ENCODE measurements at places on chromosomes 13 and 19.

- no peak for DNase-seq
These were observed 14.0 kb downstream of the SYMPK start for GRCh38 chr19:45848922-45849321.

DNA sequence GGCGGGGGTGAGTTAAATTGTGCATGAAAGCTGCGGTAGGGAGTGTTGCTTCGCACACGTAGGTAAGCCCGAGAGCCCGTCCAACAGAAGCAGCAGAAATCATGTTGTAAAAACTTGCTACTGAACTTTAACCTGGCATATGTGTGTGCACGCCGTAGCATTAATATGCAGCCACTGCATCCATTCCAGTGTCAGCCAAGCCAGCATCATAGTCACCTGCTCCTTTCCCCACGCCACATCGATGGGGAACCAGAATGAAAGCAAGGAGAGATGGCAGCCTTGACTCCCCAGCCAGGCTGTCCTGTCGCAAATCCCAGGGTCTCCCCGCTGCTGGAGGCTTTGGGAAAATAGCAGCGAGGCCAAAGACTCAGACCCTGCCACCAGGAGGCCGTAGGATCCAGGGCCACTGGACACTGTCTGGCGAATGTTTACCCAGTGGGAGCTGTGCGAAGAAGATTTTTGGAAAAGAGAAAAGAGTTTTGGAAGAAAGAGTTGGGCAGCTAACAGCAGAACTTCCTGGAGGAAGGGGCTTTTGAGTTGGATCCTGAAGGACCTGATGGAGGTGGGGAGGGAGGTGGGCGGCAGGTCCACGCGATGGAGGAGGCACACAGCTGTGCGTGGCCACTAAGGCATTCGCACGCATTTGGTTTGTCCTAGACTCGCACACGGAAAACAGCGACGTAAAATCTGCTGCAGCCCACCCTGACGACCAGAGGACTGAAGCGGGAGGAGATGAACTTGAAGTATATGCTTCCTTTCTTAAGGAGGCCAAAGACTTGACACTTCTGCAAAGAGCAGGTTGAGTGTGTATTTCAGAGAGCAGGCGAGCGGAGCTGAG, 48.7 kb upstream of the RANBP3 start:
- DNase-seq, result no peak

DNA sequence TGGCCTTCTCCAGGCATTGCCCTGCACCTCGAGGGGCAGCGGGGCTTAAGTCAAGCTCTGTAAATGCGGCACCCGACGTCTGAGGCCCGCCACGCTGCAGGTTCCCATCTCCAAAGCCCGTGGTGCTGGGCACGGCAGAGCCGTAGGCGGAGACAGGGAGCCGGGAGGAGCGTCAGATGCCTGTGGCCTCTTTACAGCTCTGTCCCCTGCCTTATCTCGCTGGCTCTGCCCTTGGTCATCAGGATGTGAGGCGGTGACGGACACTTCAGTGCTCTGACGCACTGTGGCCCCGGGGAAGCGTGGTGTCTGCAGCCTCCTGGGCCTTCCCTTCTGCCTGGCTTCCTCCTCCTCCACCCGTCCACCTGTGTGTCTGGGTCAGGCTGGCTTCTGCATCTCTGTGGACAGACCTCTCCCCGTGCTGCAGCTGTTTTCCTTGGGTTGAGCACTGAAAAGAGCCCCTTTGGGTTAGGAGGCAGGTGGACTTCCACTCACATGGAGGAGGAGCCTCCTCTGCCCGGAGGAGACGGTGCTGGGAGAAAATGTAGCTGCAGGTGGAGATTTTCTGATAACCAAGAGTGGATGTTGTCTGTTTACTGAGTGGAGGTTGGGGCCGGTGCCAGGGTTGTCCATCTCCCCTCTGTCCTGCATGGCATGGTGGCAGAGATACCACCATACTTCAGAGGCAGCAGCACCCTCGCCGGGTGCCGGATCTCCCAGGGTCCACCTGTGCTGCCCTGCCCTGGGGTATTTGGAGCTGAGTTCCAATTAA, 14.6 kb downstream of the MCF2L start:
- no peak for DNase-seq

GRCh38 chr19:48396824-48397176, 3.3 kb downstream of the GRIN2D start:
- DNase-seq, result no peak

GRCh38 chr19:45952686-45953505, 20.8 kb downstream of the NOVA2 start:
- peak; percentile 59 for DNase-seq

DNA sequence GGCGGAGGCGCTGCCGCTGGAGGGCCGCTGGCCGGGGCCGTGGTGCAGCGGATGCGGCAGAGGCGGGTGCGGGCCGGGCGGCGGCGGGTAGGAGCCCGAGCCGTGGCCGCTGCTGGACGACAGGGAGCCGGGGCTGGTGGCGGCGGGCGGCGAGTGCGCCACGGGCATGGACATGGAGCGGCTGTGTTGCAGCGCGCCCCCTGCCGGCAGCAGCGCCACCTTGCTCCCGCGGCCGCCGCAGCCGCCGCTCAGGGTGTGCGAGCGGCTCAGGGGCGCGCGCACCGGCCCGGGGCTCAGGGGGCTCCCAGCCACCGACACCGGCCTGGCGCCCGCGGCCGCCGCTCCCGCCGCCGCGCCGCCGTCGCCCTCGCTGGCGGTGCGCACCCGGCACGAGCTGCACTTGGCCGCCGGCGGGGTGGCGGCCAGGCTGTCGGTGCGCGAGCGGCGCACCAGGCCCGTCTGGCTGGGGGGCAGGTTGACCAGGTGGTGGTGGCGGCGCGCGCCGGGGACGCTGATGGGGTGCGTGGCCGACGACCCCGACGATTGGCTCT, 1.7 kb downstream of the IRS2 start:
- peak; percentile 57 for DNase-seq

DNA sequence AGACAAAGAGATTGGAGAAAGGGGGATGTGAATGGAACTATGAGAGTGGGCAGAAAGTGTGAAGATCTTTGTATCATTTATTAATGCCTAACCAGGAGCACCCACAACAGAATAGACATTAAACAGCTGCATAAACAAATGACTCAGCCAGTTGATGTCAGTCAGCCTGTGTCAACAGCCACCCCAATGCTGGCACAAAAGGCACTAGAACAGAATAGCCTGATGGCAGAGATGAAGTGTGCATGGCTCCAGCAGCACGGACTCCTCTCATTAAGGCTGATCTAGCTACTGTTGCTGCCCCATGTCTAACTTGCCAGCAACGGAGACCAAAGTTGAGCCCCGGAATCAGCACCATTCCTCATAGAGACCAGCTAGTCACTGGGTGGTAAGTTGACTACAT, 7.8 kb downstream of the CPB2 start:
- DNase-seq, result no peak

- no peak for DNase-seq
These were observed 7.9 kb upstream of the PEAK3 start for GRCh38 chr19:2289714-2290435.

GRCh38 chr13:50153401-50153800, 138.2 kb downstream of the KCNRG start:
- DNase-seq, result no peak

DNA sequence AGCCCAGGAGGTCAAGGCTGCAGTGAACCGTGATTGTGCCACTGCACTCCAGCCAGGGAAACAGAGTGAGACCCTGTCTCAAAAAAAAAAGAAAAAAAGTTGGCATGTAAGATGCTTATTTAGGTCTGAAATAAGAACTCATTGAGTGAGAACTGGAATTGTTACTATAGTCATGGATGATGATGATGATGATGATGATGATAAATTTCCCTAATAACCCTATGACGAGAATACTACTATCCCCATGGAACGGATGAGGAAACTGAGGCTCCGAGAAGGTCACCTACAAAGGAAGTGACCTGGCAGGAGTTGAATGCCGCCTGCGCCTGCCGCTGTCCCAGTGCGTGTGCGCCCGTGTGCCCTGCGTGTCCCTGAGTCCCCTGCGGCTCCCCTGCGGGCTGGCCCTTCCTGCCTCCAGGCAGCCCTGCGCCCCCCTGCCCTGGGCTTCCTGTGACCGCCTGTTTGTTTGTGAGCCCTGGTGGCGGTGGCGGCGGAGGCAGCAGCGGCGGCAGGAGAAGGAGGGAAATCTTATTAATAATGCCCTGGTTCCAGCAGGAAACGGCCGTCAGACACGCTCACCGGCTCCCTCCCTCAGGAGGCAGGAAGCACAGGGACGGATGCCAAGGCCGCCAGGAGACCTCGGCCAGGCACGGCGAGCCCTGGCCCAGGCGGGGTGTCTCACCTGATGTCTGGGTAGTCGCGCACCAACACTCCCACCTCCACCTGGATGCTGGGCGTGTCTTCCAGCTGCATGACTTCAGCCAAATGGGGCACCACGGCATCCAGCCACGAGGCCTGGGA, 29.6 kb downstream of the EXOC3L2 start:
- no peak for DNase-seq

DNA sequence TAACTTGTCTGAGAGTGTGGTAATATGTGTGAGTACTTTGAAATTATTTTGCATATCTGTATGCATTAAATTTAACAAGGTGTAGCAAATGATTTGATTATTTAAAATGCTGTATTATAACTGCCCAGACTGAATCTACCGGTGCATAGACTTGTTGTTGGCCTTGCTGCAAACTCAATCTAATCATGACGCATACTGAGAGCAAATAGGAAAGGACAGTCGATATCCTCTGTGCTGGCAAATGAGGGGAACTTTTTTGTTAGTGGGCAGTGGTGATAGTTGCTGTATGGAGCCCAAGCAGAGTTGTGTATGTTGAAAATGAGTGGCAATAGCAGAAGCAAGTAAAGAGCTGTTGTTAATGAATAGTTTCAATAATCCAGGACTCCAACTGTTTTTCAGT, 127.4 kb downstream of the LMO7 start:
- DNase-seq, result no peak

- DNase-seq, result peak; percentile 14
These were observed 105.0 kb downstream of the SPRY2 start for GRCh38 chr13:80235967-80236302.

DNA sequence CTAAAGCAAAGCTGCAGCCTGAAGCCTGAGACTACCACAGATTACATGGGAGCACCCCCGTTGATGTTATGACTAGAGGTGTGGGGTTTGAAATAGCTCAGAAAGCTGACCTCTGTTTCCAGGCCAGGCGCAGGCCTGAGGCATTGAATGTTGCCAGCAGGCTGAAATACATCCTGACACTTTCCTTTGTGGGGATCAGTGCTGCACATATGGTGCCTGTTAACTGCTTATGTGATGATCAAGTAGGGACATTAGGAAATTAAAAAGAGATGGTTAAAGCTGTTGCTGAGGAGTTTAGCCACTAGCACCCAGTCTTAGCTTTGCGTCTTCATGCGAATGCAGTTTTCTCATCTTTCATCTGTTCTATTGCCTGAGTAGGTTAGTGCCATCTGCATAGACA, 83.2 kb downstream of the CCNA1 start:
- no peak for DNase-seq

GRCh38 chr13:81017513-81018152, 676.7 kb upstream of the SPRY2 start:
- DNase-seq, result peak; percentile 31

DNA sequence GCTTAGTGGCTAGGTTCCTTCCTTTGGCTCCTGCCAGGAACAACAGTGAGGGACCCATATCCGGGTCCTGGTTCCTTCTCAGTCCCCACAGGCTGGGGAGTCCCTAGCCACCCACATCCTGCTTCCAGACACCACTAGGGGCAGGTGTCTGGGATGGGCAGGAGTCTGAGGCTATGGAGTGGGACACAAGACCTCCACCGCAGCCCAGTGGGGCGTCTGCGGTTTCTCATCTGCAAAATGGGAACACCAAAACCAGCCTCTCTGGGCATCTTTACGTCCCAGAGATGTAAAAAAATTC, 879 bp upstream of the FCGBP start:
- no peak for DNase-seq

DNA sequence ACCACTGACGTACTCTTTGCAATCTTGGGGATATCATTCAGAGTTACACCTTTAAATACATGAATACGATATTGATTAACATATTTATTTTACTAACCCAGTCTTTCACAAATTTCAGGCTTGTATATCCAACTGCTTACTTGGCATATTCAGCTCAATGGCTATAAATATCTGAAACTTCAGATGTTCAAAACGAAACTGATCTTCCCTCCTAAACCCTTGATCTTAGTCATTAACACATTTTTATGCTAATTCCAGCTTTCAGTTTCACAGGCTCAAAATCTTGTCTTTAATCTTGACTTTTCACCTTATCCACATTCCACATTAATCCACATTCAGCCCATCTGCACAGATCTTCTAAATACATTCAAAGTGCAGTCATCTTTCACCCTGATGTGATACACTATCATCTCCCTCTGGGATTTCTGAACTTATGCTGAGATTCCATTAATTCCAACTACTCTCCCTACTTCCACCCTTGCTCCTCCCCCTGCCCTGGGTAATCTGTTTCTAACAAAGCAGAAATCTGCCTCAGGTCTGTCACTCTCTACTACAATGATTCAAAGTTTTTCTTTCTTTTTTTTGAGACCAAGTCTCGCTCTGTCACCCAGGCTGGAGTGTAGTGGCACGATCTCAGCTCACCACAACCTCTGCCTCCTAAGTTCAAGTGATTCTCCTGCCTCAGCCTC, 387.2 kb downstream of the GPC5 start:
- DNase-seq, result no peak

GRCh38 chr19:18426416-18426767, 7.2 kb downstream of the SSBP4 start:
- DNase-seq, result no peak

- peak; percentile 6 for DNase-seq
These were observed 1019.5 kb downstream of the PCDH9 start for GRCh38 chr13:66210677-66211076.

GRCh38 chr19:38862321-38863059, 12.7 kb upstream of the HNRNPL start:
- peak; percentile 66 for DNase-seq

DNA sequence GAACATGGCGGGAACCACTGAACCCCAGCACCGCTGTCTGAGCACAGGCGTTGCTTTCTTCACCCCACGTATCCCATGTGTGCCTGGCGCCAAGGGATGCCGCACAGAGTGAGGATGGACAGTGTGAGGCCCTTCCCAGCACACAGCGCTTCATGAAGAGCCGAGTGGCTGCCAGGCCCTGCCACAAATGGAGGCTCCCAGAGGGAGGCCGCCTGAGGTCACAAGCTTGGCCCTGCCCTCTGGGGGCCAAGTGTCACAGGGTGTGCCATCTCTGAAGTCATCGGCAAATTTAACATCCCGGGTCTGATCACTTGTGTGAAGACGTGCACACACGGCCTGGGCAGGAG, 24.4 kb downstream of the MPND start:
- DNase-seq, result no peak
